Uterus (tissue), 4 donors: ENCODE measurements at places on chromosomes 4 and X. TPM values are rescaled to one million over a fixed set of nuclear protein-coding genes. Genes with fewer than 3 reads are reported as not detected.
A peak's percentile ranks its signal among the peaks of the same experiment; 100 is the strongest.

The MXRA5 gene
- total RNA-seq = 5.9 TPM

The GPR50 gene
- total RNA-seq = not detected

DNA sequence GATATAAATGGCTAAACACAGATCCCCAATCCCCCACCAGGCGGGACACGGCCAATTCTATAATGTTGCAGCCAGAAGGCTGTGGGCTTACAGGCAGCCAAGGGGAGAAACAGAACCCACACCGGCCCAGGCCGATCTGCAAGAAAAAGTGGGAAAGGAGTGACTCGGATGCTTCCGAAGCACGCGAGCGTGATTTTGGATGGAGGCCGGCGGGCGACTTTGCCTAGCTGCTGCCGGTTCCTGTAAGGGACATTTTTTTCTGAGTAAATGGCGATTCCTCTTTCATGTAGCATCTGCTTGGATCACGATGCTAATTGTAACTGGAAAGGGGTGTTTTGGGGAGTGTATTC, 470.2 kb downstream of the PCDH19 start:
- no peak for DNase-seq

DNA sequence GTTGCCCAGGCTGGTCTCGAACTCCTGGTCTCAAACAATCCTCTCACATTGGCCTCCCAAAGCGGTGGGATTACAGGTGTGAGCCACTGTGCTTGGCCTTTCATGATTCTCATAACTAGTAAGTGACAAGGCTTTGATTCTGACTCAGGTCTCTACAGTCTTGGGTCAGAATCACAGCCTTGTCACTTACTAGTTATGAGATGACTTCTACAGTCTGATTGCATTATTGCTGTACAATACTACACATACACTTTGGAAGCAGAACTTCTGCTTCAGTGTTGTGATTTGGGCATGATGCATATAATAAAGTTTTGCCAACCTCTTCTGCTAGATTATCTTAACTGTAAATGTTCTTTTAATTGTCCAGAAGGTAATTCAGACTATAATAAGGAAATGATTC, 123.3 kb downstream of the KDM6A start:
- no peak for DNase-seq

DNA sequence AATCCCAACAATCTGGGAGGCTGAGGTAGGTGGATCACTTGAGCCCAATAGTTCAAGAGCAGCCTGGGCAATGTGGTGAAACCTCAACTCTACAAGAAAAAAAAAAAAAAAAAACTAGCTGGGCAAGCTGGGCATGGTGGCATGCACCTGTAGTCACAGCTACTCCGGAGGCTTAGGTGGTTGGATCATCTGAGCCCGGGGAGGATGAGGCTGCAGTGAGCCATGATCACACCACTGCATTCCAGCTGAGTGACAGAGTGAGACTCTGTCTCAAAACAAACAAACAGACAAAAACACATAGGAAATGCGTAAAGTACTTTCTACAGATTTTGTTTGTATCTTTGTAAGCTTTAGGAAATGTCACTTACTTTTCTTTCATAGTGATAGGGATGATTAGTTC, 307.2 kb upstream of the NR3C2 start:
- no peak for DNase-seq

- DNase-seq = no peak
Measured at GRCh38 chr4:8224975-8225625, 26.0 kb downstream of the SH3TC1 start.

DNA sequence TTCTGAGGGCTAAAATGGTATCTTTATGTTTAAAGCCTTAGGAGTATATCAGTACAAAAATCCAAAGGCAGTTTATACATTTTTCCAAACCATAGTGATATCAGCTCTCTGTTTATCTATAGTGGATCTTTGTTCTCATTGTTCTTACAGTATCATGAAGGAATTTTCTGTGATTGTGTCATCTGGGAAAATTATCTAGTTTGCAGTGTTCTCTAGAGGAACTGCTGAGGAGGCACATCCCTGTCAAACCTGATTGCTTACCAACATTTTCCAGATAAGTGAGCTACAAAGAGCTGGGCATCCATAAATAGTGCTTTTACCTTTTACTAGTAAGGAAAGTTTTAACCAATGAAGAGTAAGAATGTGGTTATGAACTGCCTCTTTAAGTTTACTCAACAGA, 44.9 kb upstream of the SLC25A31 start:
- no peak for DNase-seq

DNA sequence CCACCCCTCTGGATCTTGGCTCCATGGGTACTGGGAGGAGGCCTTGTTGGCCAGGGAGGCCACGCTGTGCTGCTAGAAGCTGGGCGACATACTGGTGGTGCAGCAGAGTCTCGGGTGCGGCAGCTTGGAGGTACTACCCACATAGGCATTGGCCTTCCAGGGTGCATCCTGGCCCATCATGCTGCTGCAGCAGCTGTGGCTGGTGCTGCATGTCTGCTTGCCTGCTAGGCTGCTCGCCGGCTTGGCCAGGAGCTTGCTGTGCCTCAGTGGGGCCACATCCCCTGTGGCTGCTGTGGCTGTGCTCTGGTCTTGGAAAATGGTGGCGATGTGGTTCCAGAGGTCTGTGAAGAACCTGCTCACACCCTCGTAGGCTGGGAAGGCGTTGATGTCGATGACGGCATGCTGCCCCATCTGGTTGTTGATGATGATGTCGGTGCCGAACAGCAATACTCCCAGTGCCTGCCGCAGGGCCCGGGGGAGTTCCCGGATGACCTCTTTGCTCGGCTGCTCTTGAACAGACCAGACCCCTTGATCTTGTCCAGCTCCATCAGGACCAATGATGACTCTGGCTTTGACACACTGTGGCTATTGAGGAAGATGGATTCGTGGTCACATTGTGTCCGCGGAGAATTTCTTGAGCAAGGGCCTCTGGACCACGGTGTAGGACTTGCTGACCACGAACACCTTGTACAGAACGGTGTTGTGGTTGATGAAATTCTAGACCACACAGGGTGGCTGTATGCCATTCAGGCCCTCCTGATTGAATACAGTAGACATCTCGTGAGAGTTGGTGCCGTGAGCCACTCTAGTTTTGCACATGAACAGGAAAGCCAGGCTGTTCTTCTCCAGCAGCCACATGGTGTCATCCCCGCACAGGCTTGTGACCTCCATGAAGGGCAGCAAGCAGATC, 11.8 kb downstream of the RBM10 start:
- DNase-seq = no peak

DNA sequence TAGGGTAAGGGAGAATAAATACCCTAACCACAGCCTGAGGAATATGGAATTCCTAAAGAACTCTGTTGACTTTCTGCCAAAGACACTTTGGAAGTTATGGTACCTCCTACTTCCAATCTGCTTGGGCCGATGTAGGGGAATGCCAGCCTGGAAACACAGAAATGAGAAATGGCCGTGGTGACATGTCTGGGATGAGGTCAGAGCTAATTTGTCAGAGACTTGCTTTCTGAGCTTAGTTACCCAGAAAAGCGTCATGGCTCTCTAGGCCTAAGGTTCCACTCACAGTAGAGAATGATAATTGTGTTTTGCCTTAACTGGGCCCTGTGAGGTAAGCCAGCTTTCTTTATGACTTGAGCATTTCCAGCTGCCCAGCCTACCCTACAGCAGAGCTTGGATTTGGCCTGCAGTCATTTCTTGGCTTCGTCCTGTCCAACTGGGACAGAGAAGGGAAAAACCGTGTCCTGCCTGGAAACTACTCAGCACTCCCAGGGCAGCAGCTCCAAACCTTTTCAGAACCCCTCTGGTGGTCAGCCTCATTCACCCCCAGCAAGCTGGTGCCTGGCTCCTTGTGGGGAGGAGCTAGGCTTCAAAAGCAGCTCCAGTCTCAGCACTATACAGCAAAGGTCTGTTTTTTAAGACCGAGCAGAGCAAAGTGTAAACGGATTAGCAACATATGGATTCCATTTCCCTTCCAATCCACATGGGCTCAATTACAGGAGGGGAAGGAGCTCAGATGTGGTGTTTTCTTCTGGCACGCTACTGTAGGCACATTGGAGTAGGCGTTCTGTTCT, 92.3 kb downstream of the RLIM start:
- peak; percentile 45 for DNase-seq

- DNase-seq = no peak
Measured at GRCh38 chr4:10416441-10416840, 40.8 kb downstream of the ZNF518B start.

GRCh38 chr4:99572527-99573240, 1.9 kb upstream of the MTTP start:
- no peak for DNase-seq

GRCh38 chr4:7402526-7402925, 32.2 kb downstream of the PSAPL1 start:
- peak; percentile 5 for DNase-seq

DNA sequence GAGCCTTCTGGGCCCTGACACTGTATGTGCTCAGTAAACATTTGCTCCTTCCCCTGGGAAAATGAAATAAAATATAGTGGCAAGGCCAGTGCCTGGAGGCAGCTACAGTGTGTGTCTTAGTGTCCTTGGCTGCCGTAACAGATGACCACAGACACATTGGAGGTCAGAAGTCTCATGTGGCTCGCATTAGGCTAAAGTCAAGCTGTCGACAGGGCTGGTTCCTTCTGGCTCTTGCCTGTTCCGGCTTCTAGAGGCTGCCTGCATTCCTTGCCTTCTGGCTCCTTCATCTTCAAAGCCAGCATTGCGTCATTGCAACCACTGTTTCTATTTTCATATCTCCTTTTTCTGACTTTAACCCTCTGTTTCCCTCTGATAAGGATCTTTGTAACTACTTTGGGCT, 83.6 kb upstream of the STX18 start:
- DNase-seq = no peak

GRCh38 chr4:16705341-16705740, 193.1 kb downstream of the LDB2 start:
- DNase-seq = no peak

DNA sequence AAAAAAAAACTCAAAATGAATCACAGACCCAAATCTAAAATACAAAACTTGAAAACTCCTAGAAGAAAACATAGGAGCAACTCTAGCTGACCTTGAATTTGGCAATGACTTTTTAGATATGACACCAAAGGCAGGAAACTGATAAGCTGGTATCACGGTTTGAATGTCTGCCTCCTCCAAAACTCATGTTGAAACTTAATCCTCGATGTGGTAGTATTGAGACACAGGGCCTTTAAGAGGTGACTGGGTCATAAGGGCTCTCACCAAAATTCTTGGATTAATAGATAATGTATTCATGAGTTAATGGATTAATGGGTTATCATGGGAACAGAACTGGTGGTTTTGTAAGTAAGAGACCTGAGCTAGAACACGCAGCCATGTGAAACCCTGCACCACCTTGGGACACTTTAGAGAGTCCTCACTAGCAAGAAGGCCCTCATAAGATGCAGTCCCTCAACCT, 40.5 kb downstream of the FRYL start:
- no peak for DNase-seq

GRCh38 chr4:5379895-5380294, 328.5 kb downstream of the EVC2 start:
- DNase-seq = no peak
